ELR (cell line): ENCODE measurements at places on chromosomes 11 and 22.

DNA sequence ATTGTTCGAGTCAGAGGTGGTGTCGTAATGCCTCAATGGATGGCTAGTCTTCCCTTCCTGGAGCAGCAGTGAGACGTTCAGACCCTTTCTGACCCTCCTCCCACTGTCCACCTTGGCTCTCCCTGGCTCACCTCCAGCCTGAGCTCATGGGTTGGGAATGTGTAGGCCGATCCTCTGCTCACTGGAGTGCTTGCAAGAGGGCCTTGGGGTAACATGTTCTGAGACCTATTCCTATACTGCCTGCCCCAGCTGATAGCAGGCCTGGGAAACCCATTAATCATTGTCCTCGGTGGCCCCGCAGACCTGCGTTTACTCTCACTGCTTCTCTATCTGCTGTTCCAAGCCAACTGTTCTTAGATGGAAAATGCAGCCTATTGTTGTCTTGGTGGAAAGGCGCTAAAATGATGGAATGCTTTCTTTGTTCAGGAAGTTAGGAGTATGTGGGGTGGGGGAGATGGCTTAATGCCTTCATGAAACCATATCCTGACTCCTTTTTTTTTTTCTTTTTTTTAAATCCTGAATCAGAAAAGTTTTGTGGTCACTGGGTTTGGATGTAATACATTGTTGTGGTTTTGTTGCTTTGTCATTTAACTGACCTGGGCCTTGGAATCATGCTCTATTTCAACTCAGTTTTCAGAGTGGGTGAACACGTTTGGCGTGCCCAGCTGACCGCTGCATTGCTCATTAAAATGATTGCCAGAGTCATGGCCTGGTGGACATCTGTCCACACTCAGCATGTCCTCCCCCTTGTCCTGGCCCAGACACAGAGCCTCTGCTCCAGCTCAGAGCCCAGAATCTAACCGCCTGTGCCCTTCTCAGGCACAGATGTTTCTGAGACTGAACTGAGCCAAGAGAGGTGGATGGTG lies 72.5 kb downstream of the MICAL2 start:
- DNase-seq: peak; percentile 98

DNA sequence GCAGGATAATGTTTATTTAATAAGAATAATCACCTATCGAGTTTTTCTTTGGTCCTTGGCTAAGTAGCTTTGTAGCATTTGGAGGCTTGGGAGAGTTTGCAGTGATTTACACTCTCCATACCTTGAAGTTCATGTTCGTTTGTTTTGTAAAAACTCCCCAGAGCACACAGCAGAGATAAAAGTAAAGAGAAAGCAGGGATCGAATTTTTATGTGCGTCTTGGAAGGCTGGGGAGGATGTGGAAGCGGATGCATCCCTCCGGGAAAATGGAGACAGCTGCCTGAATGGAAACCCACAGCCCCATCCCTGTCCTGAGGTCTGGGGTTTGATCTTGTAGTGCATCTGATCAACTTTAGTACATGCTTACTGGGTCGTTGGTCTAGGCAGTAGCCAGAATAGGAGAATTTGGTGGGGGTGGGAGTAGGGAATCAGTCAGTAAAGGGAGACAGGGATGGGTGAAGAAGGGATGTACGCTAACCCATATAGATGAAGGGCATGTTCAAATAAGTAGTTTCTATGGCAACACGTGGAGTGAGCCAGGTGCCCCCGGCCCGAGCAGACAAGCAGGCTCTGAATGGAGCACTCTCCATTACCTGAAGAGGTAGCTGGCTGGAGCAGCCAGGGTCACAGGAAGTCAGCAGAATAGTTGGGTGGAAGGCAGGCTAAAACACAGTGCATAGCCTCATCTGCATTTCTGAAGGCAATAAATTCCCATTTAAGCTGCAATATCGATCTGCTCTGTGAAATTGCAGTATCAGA lies 147.8 kb downstream of the COMMD9 start:
- DNase-seq: no peak

DNA sequence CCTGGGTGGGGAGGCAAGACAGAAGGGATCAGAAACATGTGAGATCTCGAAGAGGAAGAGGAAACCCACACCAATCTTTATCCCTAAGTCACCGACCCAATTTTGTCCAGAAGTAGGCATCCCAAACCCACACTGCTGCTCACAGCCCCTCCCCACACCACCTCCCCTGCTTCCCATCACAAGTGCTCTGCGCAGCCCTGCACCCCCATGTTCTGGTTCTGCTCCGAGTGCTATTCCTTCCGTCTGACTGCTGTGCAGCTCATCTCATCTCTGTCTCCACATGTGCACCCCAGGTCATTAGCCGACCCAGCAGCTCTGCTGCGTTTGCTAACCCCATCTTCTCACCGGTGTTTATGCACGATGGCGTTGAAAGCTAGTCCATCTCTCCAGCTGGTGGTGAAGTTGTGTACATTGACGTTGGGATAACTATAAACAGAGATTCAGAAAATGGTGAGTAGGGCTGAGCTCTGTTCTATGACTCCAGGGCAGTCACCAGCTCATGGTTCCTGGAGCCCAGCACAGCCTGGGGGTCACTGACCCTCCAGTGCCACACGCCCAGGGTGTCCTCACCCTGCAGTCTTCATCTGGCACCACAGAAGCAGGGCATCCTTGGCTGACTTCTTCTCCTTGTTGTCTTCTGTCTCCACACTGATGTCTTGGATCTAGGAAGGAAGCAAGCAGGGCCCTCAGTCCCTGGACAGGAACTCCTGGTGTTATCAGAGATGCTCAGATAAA lies 15.1 kb downstream of the SPTBN2 start:
- no peak for DNase-seq

DNA sequence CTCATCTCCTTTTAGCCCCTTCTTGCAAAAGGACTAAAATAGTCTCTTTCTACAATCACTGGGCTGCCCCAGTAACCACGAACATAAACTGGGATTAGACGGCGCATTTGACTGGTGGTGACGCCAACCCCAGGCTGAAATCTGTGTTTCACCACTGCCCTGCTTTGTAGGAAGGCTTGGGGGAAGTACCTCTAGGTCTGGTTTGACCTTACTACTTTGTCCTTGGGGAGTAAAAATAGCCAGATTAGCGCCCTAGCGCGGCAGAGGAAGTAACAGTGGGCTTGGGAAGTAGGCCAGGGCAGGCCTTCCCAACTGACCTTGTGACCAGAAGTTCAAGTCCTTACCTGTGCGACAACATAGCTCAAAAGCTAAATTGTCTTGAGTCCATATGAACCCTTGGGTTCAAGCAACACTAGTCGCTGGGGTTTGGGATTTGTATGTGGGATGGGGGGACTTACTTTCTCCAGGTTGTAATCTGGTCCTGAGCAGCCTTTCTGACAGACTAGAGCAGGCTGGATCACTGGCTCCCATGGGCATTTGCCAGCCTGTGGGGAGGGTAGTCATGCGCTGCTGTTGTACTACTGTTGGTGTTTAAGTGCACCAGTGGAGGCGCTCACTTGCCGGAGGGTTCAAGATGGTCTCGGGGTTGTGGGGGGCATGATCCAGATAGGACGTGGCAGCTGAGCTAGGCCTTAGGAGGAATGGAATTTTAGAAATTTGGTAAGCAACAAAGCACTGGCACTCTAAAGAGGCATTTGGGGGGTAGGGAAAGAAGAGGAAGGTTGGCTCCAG lies 953 bp upstream of the PACS1 start:
- peak; percentile 67 for DNase-seq

GRCh38 chr11:7893796-7894195 lies 37.3 kb downstream of the OR10A6 start:
- no peak for DNase-seq

DNA sequence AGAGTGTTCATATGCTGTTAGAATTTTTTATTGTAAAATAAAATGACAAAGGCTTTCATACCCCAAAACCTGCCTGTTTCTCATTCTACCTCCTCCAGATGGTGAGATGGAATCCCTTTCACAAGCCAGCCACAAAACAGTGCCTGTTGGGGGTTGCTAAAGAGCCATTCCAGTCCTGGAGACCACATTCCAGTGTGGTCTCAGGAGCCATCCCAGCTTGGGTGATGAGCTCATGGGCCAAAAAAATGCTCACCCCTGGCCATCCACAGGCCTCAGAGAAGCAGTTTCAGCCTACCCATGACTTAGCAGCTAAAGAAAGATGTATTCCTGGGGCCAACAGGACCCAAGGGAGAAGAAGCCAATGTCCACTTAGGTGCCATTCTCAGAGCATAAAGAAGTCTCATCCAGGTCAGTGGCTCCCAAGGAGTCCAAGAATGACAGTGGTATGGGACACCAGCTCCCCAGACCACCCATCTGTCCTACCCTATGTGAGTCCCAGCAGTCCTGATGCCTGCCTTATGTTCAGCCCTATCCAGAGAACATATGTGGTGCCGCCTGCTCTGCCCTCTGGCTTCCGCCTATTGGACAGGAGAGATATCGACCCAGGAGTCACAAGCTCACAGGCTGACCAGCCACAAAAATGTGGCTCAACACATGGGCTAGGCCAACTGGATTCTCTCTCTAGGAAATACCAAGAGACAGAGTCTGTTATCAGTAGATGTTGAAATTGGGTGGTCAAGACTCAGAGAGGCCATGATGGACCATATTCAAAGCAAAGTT lies 26.4 kb downstream of the C11orf91 start:
- DNase-seq: no peak

DNA sequence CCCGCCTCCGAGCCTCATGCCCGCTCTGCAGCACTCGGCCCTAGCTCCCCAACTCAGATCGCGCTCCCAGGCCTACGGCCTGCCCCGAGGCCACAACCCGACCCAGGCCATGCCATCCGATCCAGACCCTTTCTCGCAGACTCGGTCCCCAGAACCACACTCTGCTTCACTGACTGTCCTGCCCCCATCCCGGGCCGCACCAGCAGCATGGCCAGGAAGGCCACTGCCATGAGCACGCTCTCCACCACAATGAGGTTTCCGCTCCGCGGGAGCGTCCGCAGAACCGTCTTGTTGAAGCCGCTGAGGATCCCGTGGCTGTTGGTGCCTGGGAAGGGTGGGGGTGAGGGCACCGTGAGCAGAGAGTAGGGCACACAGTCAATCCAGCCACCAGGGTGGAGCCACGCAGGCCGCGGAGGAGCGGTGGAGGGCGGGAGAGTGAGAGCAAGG lies 6.4 kb downstream of the UNC93B1 start:
- no peak for DNase-seq

GRCh38 chr22:19085233-19085718 lies 36.9 kb downstream of the DGCR2 start:
- peak; percentile 52 for DNase-seq

DNA sequence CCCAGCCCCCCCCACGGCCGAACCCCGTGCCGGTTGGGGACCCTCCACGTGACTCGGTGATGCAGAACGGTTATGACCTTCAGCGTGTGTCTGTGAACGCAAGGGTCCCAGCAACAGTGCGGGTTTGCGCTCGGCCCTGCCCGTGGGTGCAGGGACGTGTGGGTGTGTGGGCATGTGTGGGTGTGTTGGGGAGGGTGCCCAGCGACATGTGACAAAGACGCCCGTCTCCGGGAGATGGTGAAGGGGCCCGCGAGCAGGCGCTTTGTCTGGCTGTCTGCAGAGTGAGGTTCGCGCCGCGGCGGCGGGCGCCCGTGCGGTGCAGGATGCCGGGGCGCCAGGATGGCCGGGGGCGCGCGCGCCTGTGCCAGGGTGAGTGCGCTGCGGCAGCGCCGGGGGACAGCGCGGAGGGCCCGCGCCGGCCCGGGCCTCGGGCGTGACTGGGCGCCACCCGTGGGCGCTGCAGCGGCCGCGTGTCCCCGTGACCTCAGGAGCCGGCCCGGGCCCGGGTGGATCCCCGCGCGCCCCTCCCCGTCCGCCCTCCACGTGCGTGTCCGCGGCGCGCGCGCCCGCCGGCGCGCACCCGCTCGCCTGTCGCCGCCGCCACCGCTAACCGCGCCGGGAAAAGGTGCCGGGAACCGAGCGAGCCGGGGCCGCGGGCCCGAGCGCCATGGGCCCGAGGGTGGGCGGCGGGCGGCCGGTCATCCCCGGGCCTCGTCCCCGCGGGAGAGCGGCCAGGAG lies at the start of gene LRFN4:
Gene LRFN4 (plus strand): TSS at position 569 of the 738 bp plus-strand sequence. CDS start 681 bp downstream, outside the sequence.
- peak; percentile 59 for DNase-seq

DNA sequence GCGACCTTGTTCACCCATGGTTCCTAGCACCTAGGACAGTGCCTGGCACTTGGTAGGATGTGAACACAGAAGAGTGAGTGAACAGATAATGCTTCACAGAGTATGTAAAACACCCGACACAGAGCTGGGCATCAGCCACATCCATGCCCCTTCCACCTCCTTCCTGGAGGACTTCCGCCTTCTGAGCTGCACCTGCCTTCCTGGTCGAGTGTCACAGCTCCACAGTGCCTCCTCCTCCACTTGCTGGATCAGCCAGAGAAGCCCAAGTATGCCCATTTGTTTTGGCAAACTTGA lies 20.1 kb downstream of the PRDM11 start:
- no peak for DNase-seq

DNA sequence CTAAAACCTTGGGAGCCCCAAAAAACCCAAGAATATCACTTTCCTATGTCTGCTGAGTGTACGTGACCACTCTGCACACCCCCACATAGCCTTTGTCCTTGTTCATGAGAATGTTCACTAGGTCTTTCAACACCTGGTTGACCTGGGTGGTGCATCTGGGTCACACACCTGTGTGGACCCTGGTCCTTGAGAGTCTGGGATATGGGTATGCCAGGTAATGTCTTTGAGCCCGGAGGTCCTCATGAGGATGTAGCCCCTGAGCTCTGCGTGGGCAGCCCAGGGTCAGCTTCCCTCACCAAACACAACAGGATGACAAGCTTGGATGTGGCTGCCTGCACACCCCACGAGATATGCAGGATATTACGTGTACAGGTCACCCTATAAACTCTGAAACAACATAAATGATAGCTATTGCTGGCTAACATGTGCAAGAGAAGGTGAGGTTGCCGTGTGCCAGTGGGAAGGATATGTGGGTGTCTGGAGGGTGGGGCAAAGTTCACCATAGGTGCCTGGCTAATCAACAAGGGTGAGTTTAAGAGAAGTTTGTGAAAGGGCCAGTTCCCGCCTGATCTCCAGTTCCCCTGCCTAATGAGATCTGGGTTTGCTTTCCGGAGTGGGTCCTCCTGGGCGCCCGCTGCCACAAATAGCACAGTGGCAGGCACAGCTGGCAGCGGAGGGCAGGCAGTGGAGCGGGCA lies 1.4 kb upstream of the PPARA start:
- no peak for DNase-seq

DNA sequence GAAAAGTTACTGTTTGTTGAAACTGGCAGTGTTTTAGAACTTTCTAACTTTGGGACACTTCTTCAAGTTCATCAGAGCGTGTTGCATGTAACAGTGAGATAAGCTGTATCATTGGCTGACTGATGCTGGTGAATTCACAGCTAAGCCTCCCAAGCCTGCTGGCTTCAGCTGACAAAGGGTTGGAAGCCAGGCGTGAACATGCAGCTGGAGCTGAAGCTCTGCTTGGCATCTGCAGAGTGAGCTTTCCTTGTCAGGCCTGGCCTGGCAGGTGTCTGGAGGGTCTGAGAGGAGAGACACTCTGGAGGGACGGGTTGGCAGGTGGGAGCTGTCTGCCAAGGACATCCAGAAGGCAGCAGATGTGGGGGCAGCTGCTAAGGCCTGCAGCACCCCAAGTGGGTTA lies 1.5 kb downstream of the AMPD3 start:
- no peak for DNase-seq

- no peak for DNase-seq
Measured at GRCh38 chr22:46021577-46021976, 44.6 kb upstream of the WNT7B start.
